ENCODE measurements at places on chromosomes 11 and 22.

- no peak for DNase-seq
These were observed 4.5 kb downstream of the OSM start for GRCh38 chr22:30262112-30262511.

DNA sequence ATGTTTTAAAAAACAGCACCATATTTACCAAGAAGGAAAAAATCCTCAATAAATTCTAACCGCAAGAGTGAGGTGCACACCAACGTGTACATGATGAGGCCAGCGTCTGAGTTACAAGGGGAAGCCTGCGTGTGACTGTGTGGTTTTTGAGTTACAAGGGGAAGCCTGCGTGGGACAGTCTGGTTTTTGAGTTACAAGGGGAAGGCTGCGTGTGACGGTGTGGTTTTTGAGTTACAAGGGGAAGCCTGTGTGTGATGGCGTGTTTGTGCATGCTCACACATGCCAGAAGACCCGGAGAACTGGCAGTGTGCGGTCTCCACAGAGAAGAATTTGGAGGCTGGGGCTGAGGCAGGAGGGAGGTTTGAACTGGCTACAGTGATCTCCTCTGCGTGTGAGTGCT, 1376.4 kb downstream of the TBC1D22A start:
- no peak for DNase-seq

- no peak for DNase-seq
These were observed 5.7 kb downstream of the DIXDC1 start for GRCh38 chr11:111942829-111943228.

- no peak for DNase-seq
These were observed 4.1 kb downstream of the EED start for GRCh38 chr11:86248609-86249008.

DNA sequence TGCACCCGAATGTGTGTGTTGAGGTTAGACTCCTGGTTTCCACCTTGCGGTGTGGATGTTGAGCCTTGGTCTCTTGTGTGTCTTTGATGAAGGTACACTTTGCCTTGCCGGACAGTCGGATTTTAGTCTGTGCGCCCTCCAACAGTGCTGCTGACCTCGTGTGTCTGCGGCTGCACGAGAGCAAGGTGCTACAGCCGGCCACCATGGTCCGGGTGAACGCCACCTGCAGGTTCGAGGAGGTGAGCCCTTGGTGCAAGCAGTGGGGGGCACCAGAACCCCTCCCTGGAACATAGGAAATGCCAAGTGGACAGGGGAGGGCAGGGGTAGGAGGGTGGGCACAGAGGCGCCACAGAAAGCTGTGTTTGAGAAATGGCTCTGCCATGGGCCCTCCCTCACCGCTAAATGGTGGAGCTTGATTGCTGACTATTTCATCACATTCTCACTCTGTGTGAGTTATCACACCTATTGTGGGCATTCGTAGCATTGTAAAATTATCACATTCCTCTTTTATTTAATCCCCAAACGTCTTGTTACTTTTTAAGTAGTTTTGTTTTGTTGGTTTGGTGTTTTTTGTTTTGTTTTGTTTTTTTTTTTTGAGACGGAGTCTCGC, 26.4 kb upstream of the PANX2 start:
- no peak for DNase-seq

- DNase-seq: no peak
These were observed 942.9 kb downstream of the BRD1 start for GRCh38 chr22:48884786-48885185.
